ENCODE measurements at places on chromosomes 7 and 10. TPM values are rescaled to one million over a fixed set of nuclear protein-coding genes. Genes with fewer than 3 reads are reported as not detected.

ZNF804B gene
- total RNA-seq: not detected

TNS3 gene
- 17.2 TPM for total RNA-seq

PITX3 gene
- 1.3 TPM for total RNA-seq

MOGAT3 gene
- total RNA-seq: not detected

LEP gene
- total RNA-seq: not detected

FBXL13 gene
- 0.16 TPM for total RNA-seq

TACC2 gene
- 6.9 TPM for total RNA-seq

HABP2 gene
- not detected for total RNA-seq

CRYGN gene
- not detected for total RNA-seq

SPDYE2B gene
- total RNA-seq: not detected

GBX1 gene
- total RNA-seq: not detected

MAT1A gene
- total RNA-seq: not detected

ZNF736 gene
- 9.0 TPM for total RNA-seq

STEAP1B gene
- 4.4 TPM for total RNA-seq

EPDR1 gene
- total RNA-seq: 11.4 TPM

SFTPA1 gene
- not detected for total RNA-seq

ORAI2 gene
- 37.0 TPM for total RNA-seq

PCDH15 gene
- total RNA-seq: not detected

OR2F1 gene
- total RNA-seq: not detected

WEE2 gene
- total RNA-seq: not detected

MYO3A gene
- total RNA-seq: not detected

LMTK2 gene
- total RNA-seq: 7.5 TPM

PRPS1L1 gene
- total RNA-seq: not detected

MYH16 gene
- total RNA-seq: 0.26 TPM

TMEM178B gene
- total RNA-seq: not detected

GSDME gene
- total RNA-seq: 6.5 TPM

ASB13 gene
- 17.2 TPM for total RNA-seq

NME8 gene
- not detected for total RNA-seq

LIPJ gene
- total RNA-seq: not detected

PCLO gene
- total RNA-seq: 0.96 TPM
